ENCODE measurements at places on chromosomes 3 and 15.

DNA sequence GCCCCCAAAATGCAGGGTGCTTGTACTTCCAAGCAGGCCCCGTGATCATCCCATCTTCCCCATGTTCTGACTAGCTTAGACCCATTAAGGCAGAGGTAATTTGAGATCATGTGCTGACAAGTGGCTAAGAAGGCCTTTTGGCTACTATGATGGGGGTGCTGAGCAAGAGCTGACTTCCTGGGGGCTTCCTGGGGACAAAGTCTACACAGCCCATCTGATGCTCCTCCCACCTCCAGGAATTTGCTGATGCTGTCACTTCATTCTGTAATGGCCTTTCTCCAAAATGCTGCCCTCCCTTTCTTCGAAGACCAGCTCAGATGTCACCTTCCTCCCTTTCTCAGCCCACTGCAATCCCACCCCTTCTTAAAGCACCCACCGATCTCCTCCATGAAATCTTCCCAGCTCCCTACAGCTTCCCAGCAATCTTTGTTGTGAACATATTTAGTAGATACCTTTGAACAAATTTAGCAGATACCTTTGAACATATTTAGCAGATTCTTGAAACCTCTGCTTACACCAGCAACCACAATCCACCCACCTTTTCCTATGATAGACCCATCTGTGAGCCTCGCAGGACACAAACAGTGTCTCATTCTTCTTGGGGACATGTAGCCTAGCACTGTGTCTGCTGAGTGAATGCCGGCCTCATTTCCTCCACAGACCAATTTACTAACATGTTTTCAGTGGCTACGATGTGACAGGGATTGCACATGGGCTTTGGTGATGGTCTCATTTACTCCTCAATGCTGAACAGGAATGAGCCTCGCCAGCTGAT, 223.3 kb downstream of the EPHB1 start:
- DNase-seq: no peak

DNA sequence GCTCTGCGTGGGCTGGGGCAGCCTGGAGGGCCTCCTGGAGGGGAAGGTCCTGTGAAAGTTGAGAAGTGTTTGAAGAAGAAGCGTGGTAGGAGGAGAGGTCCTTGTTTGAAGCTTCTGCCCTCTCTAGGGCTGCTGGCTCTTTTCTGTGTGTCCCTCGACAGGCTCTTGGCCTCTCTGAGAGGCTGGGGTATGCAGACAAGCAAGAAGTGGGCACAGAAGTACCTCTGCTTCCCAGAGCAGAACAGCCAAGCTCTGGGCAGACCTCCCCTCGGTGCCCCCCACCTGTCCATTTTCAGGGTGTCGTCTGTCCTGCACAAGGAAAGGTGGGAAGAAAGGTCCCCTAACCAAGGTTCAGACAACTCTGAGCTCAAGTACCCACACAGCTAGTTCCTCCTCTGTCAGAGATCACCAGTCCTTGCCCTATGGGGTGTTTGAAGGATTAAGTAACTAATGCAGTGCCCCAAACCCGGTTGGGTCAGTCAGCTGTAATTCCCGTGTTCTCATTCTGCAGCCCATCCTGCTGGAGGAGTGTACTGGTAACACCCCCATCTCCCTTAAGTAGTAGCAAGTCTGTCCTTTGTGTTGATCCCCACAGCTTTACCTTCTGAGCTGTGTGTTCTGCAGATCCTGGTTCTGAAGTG, 6.3 kb downstream of the CSK start:
- no peak for DNase-seq

DNA sequence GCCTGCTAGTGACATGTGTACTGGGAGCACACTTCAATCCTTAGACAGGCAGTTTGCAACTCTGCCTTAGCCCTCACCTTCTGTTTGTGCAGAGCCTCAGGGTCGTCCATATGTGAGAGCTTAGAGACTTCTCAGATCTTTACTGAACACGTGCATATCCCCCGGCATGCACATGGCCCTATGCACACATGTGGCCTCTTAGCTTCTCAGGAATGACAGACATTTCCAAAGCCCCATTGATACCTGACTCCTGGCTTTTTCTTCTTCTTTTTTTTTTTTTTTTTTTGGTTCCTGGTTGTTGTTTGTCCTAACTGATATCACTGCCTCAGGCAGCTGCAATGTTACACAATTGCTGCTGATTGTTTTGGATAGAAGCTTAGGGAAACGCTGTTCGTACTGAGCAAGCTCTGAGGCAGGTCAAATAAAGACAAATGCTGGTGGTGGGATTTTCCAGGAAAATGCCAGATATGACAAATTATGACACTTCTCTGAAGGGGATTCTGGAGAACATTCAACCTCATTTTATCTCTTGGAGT, 107.2 kb upstream of the RGMA start:
- DNase-seq: no peak

DNA sequence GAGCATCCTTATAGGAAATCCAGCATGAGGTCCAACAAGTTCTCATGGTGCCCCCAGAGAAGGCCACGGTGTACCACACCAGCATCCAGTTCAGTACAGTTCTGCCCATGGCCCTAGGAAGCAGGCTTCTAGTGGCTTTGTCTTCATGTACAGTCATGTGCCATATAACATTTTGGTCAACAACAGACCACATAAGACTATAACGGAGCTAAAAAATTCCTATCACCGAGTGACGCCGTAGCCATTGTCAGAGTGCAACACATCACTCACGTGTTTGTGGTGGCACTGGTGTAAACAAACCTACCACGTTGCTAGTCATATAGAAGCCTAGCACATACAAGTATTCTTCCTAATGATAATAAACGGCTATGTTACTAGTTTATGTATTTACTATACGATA, 209.0 kb downstream of the ARRDC4 start:
- no peak for DNase-seq

DNA sequence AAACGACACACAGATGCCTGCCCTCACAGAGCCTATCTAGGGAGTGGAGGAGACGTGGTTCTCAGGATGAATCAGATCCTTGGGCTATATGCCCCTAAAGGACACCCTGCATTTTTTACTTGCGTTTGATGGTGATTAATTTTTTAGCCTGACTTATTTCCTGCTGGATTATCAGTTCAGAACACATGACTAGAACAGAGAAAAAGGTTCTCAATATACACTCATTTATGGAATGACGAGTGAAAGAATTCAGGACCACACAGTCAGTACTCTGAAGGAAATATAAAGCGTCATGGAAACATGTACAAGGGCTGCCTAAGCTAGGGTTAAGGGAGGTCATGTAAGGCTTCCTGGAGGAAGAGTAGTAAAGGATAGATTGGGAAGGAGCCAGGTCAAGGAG, 121.8 kb downstream of the SSR3 start:
- no peak for DNase-seq

GRCh38 chr15:67103869-67104268, 38.5 kb downstream of the SMAD3 start:
- no peak for DNase-seq

DNA sequence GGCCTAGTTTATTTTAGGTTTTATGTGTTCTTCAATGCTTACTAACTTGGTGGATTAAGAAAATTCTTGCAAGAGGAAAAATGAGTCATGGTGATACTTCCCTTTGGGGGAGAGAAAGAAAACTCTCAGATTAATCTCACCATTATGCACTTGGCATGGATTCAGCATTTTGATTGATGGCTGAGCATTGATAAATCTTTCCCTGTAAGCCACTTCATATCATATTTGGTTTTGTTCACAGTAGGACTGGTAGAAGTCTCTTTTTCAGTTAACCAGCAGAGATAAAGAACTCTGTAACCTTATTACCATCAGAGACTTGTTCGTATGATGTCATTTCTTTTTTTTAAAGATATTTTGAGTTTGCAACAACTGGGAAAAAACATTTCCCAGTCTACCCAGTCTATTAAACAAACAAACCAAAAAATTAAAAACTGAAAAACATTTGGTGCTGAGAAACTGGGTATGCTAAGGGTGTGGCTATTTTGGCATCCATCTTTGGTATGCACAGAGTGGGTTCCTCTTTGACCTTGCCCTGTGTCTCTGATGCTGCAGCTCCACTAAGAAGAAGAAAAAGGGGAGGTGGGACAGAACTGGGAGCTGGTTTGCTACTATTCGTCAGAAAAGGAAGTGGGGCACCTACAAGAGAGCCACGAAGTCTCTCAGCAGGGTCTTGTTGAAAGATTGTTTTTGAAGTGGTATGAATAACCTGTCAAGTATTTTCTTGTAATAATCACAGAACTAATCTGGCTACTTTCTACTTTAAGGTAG, 17.2 kb downstream of the TMOD3 start:
- DNase-seq: no peak

GRCh38 chr3:13388816-13389215, 31.3 kb downstream of the NUP210 start:
- no peak for DNase-seq

- DNase-seq: no peak
Measured at GRCh38 chr3:170438836-170439235, 20.2 kb downstream of the CLDN11 start.

DNA sequence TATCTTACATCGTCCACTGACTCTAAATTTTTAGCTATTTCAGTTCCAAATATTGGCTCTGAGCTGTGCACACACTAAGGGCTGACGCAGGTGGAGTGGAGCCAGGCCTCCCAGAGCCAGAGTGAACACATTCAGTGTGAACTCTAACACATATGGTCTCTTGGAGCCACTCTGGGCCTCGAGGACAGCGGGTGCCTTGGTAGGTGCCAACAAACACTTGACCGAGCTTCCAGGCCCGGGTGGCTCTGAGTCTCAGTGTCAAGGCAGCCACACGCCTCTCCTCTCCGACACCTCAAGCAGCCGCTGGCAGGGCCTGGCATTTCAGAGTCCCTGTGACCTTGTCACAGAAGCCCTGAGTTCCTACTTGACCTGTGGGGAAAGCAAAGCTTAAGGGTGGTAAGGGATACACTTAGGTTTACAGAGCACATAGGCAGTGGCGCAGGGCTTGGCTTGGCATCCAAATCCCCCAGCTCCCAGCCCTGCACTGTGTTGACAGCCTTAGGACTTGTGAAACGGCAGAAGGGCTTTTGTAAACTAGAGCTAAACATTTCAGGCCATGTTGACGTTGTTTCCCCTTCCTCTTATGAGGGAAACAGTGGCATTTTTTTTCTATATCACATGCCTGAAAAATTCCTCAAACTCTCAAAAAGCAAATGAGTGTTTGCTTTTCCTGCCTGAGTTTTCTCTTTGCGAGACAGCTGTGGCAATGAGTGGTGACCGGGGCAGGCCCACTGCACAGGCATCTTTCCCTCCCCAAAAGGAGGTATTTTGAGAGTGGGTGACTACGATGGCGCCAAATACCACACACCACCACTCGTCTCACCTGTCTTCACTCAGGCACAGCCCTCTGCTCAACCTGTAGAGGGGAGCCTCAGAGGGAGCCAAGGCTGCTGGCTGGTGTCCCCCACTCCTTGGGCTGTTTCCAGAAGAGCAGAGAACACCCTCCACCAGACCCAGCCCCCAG, 60.8 kb downstream of the DAPK2 start:
- no peak for DNase-seq

GRCh38 chr15:85407421-85408269, 27.2 kb downstream of the AKAP13 start:
- no peak for DNase-seq

DNA sequence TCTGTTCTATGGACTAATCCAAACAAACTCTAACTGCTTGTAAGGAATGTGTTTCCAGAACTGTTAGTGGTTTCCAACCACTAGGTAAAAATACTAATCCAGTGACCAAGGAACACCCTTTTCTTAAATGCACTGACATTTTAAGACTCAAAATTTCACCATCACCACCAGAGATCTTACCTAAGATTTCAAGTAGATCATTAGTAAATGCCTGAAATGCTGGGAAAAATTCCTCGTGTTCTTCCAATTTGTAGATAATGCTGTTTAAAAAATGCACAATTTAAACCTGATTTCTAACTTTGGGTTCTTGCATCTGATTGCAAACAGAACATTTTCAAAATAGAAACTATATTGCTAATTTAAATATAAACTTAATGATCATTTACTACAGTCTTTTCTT, 63.4 kb downstream of the ESYT3 start:
- DNase-seq: no peak

DNA sequence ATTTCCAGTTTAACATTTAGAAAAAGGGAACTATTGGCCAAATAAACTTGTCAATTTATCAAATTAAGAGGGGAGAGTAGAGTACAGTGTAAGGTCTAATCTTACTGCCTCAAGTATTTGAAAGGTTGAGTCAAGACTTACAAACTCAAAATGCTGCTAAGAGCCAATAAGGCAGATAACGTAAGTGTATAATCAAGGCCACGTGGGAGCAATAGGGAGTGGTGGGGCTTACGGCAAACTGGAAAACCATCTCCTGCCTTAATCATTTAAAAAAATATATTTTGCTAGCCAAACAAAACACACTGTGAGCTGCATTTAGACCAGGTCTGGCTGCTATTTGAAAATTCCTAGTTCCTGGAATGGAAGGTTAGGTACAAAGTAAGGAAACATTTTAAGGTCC, 107.3 kb upstream of the FRMD4B start:
- DNase-seq: no peak

GRCh38 chr15:65094294-65094995, 17.9 kb downstream of the KBTBD13 start:
- no peak for DNase-seq

DNA sequence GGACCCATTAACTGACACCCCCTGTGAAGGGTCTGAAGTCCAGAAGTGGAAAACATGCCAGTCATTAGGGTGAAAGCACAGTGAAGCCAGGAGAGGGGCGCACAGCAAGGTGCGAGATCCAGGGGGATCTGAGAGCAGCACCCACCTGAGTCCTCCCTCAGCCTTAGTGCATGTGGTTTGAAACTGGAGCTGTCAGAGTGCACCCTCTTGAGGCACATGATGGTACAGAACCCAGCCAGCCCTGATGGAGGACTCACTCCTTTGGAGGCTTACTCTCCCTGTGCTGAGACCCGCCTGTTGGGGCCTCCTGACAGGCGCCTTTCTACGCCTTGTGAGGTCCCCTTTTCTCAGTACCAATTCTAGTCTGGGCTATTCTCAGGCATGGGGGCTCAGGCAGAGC, 77.8 kb downstream of the IL20RB start:
- DNase-seq: no peak

GRCh38 chr15:40826423-40827075, 2.0 kb downstream of the PPP1R14D start:
- DNase-seq: no peak

DNA sequence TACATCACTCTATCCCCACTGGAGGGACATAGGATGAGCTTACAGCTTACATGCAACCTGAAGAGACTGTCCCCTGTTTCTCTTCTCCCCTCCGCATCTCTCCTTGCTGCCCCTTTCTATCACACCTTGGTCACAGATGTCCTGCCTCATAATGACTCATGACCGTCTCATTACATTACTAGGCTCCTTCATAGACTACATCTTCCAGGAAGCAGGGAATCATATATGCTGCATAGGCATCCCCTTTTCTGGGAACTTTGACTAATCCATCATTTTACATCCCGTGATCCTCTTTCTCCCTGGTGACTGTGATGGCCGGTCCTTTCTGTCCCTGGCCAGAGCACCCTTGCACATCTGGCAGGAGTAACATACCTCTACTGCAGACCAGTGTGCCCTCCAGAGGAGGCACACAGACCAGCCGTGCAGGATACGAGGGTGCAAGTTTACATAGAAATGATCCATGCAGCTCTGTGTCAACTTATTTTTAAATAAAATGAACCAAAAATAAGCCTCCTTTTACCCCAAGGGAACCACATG, 188.9 kb downstream of the CACNA2D3 start:
- no peak for DNase-seq

GRCh38 chr15:71526060-71526820, 284.1 kb upstream of the NR2E3 start:
- DNase-seq: no peak

- no peak for DNase-seq
Measured at GRCh38 chr3:8341821-8342247, 159.8 kb upstream of the LMCD1 start.

GRCh38 chr15:34049112-34049511, 10.1 kb upstream of the AVEN start:
- DNase-seq: no peak

- DNase-seq: no peak
Measured at GRCh38 chr3:153079386-153079785, 82.6 kb upstream of the RAP2B start.

All from stimulated activated CD8-positive, alpha-beta memory T cell treated with anti-CD3 and anti-CD28 coated beads, Interleukin-15, amount 100 ng/mL, for 1 hour (primary cell).